Dermis microvascular lymphatic vessel endothelial cell (primary cell): ENCODE measurements at places on chromosomes 12 and 14.

- DNase-seq: no peak
Observed at GRCh38 chr12:124754949-124755800, 108.5 kb downstream of the SCARB1 start.

DNA sequence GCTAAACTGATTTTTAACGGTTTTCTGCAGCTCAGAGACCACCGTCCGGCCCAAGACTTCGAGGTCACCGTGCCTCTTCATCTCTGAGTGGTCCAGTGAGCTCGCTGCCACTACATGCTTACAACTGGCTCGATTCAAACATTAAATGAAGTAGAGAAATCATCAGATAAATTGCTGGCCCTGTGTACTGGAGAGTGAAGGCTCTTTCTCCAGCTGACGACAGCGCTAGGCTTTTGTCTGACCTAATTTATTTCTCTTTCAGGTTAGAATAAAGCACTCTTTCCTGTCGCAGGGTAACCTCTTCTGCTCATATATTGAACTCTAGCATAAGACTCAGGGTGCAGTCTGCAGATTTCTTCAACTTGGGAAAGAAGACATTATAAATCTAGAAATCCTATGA, 6.4 kb downstream of the BCL11B start:
- DNase-seq: no peak

DNA sequence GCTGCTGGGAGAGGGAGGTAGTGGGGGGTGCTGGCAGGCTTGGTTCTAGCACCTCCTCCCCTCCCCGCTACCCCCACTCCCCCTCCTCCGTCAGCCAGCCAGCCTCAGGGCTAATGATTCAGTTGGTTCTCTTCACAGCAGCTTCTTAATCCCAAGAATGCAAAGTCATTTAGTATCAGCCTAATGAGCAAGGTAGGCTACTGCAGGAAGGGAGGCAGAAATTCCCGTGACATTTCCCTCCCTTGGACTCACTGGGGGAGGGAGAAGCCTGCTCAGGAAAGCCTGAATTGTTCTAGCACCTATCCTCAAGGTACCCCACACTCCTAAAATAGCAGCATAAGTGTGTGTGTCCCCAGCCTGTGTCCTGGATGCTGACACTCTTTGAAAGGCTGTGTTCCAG, 29.8 kb downstream of the ITPK1 start:
- no peak for DNase-seq

GRCh38 chr12:46332260-46332659, 40.3 kb downstream of the SLC38A2 start:
- no peak for DNase-seq

DNA sequence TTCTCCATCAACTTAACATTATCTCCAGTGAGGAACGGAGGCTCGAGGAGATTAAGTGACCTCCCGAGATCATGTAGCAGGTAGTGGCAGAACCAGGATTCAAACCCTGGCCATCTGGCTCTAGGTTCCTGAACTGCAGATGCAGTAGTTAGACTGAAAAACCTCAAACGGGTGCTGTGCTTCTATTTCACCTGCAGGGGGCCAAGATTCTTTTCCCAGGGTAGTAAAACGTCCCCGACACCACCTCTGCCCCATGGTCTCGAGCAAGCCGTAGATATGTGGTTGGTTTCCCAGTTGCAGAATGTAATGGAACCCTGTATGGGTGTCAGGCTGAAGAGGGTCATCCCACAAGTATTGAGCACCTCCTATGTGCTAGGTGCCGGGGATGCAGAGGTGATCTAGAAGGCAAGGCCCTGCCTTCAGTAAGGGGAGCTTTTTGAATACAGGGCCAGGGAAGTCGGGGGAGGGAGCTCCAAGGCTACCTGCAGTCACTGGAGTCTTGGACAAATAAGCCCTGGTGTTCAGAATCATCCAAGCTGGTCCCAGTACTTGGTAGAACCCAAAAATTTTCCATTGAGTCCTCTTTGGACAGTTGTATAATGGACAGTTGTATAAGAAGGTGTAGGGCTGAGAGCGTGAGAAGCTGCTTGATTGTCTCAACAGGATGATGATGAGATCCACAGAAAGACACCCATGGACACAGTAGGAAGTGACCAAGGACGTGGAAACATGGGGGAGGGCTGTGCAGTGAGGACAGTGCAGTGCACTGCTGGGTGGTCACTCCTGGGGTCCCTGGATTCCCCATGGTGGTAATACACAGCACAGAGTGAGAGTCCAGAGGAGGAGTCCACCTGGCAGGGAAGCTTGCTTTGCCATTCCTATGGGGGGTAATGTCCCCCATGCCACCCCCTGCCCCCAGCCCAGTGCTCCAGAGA, 197.2 kb downstream of the CHST11 start:
- no peak for DNase-seq
